Stimulated activated CD8-positive, alpha-beta memory T cell treated with anti-CD3 and anti-CD28 coated beads, Interleukin-4, amount 100 ng/mL, for 1 hour (primary cell): ENCODE measurements at places on chromosomes 5 and 9.

GRCh38 chr9:94139672-94140417, 55.6 kb downstream of the PTPDC1 start:
- DNase-seq, result no peak

- no peak for DNase-seq
Observed at GRCh38 chr9:131773911-131774379, 34.1 kb upstream of the RAPGEF1 start.

DNA sequence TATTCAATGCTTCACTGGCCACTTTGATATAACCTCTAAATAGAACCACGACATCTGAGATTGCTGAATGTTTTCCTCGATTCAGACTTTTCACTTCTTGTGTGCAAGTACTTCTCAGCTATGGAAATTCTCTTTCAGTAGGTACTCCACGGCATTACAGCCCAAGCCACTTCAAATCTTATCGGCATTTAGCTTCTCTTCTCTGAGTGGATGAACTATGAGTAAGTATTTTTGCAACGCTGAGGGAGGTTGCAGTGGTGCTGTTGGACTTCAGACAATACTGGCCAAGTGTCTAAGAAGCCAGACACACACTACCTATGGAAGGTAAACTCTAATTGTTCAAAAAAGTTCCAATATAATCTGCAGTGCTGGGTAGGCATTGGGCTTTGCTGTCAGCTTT, 60.1 kb downstream of the FBN2 start:
- DNase-seq, result no peak

DNA sequence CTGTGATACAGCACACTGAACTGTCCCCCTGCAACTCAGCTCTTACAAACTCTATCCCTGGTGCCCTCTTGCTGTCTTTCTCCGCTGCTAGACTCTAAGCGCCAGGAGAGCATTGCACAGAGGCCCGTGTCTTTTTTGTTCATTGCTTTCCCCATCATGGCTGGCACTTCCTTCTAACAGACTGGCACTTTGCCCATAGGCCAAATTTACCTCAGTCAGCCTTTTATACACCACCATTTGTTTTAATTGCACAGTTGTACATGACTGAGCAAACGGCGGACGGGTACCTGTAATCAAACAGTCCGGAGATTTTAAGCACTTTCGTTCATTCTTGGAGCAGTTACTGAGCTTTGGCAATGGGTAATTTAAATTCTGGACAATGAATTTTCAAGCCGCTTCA, 102.2 kb upstream of the CLINT1 start:
- no peak for DNase-seq

GRCh38 chr9:79471580-79472543, 99.9 kb upstream of the TLE4 start:
- no peak for DNase-seq

DNA sequence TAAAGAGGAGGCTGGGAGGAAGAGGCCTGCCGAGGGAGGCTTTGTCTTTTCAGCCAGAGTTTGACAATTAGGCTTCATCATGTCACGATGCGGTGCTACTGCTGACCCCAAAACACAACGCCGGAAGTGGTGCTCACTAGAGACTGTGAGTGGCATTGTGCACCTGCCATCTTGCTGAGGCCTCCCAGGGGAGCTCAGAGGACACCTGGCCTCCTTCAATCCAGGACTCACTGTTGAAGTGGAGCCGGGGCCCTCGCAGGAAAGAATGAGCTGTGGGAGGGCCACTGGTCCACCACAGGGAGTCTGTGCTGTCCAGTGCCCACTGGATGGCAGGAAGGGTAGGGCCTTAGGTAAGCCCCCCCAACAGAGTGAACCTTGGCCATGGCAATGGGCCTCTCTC, 12.7 kb upstream of the SLC25A48 start:
- DNase-seq, result no peak

DNA sequence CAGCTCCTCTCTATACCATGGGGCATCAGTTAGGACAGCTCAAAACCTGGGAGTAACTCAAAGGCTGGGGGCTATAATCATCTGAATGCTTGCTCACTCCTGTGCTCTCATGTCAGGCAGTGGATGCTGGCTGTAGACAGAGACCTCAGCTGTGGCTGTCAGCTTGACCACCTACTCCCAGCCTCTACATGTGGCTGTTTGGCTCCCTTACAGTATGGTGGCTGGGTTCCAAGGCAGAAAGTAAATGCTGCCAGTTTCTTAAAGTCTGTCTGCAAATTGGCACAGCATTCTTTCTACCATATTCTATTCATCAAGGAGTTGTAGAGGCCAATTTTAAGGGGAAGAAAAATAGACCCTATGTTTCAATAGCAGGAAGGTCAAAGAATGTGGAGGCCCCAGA, 66.9 kb downstream of the TMC1 start:
- DNase-seq, result no peak

DNA sequence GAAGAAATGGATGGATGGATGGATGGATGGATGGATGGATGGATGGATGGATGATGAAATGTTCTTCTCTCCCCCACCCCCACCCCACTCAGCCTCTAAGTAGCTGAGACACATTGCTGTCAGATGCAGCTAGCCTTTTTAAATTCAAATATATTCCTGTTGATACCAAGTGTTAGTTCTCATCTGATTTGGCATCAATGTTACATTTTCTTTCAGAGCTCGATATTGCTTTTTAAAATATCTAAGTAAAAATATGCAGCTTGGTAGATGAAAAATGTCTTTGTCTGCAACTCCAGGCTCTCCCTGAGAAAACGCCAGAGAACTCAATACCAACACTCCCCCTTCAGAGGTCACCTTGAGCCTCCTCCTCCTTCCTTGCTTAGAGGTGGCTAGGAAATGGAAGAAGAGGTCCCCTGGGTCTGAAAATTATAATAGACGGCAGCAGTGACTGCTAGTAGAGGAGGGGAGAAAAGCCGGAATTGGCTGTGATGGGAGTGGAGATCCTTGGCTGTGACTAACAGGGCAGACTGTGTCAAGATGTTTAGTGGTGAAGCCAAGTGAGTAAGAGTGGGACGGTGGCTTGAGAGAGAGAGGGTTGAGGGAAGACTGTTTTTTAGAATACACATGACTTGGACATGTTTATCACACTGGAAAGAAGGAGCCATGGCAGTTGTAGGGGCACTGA, 156.0 kb downstream of the ZNF462 start:
- no peak for DNase-seq

DNA sequence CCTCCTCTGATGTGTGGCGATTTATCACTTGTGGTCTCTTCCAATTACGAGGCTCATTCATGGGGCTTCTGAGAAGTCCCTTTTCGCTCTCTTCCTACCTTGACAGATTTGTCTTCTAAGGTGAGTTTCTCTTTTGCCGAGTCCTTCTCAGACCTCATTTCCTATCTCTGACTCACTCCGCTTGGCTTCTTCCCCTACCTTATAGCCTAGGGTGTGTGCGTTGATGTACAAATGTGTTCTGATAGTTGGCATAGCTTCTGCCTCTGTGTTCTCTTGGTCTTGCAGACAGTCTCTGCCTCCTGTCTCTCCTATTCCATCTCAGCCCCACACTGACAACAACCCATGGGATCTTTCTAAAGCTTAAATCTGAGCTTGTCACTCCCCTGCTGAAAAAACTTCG, 56.9 kb upstream of the SHB start:
- DNase-seq, result no peak

DNA sequence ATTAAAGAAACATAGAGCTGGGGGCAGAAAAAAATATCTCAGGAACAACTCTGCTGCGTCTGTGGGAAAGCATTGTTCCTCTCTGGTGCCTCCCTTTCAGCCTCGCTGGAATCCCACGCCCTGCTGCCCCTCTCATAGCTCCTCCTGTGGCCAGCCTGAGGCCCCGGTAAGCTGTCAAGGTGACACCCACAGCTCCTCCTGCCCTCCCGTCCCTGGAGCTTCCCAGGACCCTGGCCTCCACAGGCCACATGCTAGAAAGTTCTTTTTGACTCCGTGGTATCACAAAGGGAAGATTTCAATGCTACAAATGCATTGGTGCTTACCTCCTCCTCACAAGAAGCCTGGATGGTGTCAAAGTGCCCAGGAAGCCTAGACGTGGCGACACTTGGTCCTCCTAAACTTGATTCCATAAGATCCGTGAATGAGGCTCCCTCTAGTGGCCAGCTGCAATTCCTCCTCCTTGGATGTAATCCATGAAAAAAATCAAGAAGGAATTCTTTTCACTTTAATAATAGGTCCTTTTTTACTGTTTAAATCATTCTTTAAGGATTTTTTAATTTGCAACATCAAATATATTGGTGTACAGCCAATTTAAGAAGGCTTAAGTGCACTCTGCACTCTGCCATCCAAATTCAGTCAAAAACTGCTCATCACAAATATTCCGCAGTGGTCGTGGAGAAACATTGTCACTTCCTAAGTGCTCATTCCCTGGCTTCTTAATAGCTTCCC, 104.9 kb downstream of the CFAP90 start:
- no peak for DNase-seq

- DNase-seq, result no peak
Observed at GRCh38 chr5:173625261-173625660, 8.8 kb upstream of the BOD1 start.

DNA sequence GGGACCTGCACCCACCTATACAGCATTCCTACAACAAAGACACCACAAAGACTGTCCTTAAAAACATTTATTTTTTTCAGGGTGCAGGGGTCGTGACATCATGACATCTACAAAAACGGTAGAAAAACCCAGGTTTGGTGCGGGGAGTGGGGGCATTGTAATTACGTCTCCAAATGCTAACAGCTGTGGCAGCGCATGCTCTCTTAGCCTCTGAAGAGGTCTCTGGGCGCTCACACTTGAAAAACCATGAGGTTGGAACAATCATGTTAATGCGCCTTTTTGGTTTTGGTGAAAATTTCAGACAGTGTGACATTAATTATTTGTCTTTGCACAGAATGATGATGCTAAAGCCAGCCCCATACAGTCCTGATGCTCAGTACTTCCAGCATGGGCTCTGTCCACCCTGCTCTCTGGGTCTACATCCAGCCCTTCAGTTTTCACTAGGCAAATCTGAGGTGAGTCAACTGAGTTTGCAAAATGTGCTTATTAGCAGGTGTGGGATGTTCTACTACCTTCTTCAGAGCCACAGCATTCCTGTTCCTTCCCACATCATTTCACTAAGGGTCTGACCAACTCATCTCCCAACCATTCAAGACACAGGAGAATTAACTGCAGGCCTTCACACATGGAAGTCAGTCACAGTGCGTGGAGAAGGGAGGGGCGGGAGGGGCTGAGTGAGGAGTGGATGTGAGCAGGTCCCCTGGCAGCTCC, 14.1 kb downstream of the ALDH1B1 start:
- no peak for DNase-seq

DNA sequence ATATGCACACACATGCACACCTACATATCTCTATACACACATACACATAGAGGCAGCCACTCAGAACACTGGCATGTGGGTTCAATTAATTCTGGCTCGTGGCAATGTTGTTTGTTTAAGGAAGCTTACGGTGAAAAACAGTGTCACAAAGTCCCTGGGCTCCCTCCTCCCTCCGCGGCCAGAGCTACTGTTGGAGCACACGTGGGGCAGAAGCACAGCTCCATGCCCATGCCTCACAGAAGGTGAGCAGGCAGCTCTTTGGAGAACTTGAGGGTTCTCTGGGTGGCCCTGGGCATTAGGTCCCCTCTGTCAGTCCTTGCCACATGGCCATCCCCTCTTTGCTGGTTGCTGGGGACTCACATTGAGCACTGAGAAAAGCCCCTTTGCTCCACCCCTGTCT, 107.5 kb downstream of the GADD45G start:
- DNase-seq, result no peak

- no peak for DNase-seq
Observed at GRCh38 chr5:96624596-96624995, 37.6 kb upstream of the CAST start.

GRCh38 chr5:71601222-71602026, 14.3 kb downstream of the MCCC2 start:
- peak; percentile 43 for DNase-seq

DNA sequence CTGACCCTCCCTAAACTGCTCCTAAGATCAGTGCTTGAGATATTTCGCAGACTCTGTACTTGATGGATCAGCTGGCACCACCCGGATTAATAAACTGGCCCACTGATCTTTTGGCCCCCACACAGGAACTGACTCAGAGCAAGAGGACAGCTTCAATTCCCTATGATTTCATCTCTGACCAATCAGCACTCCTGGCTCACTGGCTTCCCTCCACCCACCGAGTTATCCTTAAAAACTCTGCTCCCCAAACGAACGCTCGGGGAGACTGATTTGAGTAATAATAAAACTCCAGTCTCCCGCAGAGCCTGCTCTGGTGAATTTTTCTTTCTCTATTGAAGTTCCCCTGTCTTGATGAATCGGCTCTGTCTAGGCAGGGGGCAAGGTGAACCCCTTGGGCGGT, 36.5 kb upstream of the CD180 start:
- DNase-seq, result no peak

GRCh38 chr5:91022518-91022917, 360.6 kb downstream of the ARRDC3 start:
- DNase-seq, result no peak

GRCh38 chr5:161094411-161094810, 242.4 kb upstream of the ATP10B start:
- no peak for DNase-seq

DNA sequence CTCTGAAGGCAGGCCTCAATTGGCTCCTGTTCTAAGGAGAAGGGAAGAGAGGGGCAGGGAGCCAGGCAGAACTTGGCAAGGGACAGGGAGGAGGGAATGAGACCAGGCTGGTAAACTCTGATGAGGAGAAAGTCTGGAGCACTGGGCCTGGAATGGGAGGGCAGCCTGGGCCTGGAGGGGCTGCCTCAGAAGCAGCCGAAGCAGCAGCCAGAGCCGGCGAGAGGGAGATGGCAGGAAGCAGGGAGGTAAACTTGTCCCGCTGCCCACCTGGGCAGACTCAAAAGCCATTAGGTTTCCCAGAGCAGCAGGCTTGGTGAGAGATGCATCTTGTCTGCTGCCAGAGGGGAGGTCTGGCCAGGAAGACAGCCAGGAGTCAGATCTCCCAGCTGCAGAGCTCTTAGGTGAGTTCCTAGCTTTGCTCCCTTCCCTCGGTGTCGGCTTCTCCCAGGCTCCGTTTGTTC, 37.0 kb upstream of the CRB2 start:
- DNase-seq, result no peak

- DNase-seq, result no peak
Observed at GRCh38 chr5:64594025-64594424, 88.2 kb downstream of the RGS7BP start.

DNA sequence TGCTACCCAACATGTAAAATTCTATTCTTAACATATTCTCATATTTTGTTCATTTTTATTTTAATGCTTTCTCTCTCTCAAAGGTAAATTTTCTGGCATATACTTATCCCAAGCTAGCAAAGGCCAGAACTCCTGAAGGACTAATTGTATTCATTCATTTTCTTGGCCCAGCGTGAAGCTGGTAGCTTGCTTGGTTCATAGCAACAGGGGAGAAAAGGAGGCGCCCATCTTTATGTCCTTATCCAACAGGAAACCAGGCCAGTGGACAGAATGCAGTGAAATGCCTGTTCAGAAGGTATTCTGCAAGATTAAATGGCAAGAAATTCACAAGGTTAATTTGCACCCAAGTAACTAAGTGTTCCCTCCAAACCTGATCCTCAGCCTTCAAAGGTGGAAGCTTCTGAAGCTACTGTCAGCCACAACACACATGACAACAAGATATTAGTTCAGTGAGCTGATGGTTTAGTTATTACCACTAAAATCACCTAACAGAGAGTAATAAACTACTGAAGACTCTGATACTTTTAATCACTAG, 5.6 kb downstream of the EFNA5 start:
- no peak for DNase-seq
